ENCODE measurements at places on chromosomes 13 and 19.

GRCh38 chr19:281992-282391 lies 9.2 kb downstream of the PLPP2 start:
- no peak for DNase-seq

DNA sequence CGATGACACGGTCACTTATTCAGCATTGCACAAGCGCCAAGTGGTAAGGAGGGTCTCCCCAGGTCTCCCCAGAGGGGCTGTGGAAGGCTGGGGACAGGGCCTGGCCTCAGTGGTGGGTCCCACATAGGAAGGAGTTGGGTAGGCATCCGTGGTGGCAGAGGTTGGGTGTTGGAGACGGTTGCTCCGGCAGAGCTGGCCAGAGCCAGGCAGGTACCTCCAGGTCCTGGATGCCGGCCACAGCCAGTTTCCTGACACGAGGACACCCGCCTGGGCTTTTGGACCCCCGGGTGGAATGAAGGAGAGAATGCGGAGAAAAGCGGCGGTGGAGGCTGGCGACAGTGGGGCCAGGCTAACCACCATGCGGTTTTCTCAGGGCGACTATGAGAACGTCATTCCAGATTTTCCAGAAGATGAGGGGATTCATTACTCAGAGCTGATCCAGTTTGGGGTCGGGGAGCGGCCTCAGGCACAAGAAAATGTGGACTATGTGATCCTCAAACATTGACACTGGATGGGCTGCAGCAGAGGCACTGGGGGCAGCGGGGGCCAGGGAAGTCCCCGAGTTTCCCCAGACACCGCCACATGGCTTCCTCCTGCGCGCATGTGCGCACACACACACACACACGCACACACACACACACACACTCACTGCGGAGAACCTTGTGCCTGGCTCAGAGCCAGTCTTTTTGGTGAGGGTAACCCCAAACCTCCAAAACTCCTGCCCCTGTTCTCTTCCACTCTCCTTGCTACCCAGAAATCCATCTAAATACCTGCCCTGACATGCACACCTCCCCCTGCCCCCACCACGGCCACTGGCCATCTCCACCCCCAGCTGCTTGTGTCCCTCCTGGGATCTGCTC lies 1.3 kb upstream of the FFAR1 start:
- no peak for DNase-seq

GRCh38 chr13:111992911-111993310 lies 74.0 kb upstream of the SOX1 start:
- no peak for DNase-seq

GRCh38 chr19:1066748-1067340 lies at the start of gene ARHGAP45:
ARHGAP45 (plus strand) TSS chr19:1067167; CDS start chr19:1067406, 239 bp downstream.
- no peak for DNase-seq
